ENCODE measurements at places on chromosomes 16 and 17. TPM values are rescaled to one million over a fixed set of nuclear protein-coding genes. Genes with fewer than 3 reads are reported as not detected.

GRCh38 chr16:81469710-81470535 lies 25.3 kb downstream of the CMIP start:
- DNase-seq = no peak
- no peaks in the 10 kb centered on the region for H3K36me3 ChIP-seq
- peaks cover 78% of the 10 kb centered on the region for H3K4me1 ChIP-seq
- peak overlapping the region; percentile 96 for H3K27ac ChIP-seq
- H3K27me3 ChIP-seq = no peaks in the 10 kb centered on the region
- H3K4me3 ChIP-seq = peak overlapping the region; percentile 76

Gene KRTAP4-11
- not detected for total RNA-seq

GRCh38 chr17:40355804-40356758 lies 8.5 kb downstream of the GJD3 start:
- H3K27ac ChIP-seq = no peak overlapping the region
- no peaks in the 10 kb centered on the region for H3K36me3 ChIP-seq
- no peak overlapping the region for H3K4me3 ChIP-seq
- peaks cover 3% of the 10 kb centered on the region for H3K27me3 ChIP-seq

Gene TNFRSF13B
- 2.3 TPM for total RNA-seq

DNA sequence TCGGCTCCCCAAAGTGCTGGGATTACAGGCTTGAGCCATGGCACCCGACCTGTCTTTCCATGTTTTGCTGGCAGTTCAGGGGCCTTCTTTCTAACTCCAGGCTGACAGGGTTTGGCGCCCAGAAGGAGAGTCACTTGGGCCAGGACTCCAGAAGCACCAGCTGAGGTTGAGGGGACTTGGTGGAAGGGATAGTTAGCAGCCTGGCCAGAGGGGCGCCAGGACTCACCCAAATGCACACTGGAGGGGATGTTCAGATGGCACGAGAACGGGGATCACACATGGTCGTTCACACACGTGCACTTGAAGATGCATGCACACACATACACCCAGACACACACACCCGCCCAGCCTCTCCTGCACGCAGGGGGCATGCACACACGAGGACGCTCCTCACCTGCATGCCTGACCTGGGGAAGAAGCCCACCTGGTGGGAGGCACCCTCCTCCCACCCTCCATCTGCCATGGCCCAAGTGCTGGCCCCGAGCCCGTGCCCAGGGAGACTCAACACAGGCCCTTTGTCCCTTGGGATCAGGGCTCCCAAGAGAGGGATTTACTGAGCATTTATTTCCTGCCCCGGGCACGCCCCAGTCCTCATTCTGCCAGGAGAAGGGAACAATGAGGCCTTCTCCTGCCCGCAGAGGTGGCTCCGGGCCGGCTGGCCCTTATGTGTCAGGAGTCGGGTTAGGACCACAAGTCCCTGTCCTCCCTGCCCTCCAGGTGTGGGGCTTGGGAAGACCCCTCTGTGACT lies 2.3 kb upstream of the PRSS21 start:
- H3K36me3 ChIP-seq = no peaks in the 10 kb centered on the region
- DNase-seq = no peak
- no peaks in the 10 kb centered on the region for H3K27me3 ChIP-seq
- H3K27ac ChIP-seq = no peak overlapping the region
- no peak overlapping the region for H3K4me3 ChIP-seq

GRCh38 chr16:22109258-22109898 lies 17.0 kb downstream of the VWA3A start:
- no peaks in the 10 kb centered on the region for H3K27me3 ChIP-seq
- DNase-seq = no peak
- H3K4me1 ChIP-seq = peaks cover 16% of the 10 kb centered on the region
- H3K4me3 ChIP-seq = no peak overlapping the region

Gene STXBP4
- total RNA-seq = 8.5 TPM

DNA sequence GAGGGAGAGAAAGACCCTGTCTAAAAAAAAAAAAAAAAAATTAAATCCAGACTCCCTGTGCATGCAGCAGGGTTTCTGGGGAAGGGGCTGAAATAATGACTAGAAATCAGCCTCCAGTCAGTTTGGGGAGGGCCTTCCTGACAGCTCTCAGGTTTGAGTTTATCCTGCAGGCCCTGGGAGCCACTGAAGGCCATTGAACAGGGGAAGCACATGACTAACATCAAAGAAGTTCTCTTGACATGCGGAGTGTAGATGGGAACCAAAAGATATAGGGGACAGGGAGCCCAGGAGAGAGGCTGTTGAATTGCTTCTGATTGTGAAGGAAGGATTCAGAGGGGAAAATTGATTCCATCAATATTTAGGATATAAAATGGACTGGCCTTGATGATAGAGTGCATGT lies 2.8 kb upstream of the RABEP2 start:
- DNase-seq = no peak
- peaks cover 34% of the 10 kb centered on the region for H3K4me1 ChIP-seq
- no peaks in the 10 kb centered on the region for H3K27me3 ChIP-seq

Gene PRR35
- 0.12 TPM for total RNA-seq

- no peak for DNase-seq
- peaks cover 16% of the 10 kb centered on the region for H3K36me3 ChIP-seq
- H3K27me3 ChIP-seq = no peaks in the 10 kb centered on the region
- H3K4me1 ChIP-seq = peaks cover 7% of the 10 kb centered on the region
- H3K27ac ChIP-seq = no peak overlapping the region
- H3K4me3 ChIP-seq = no peak overlapping the region
These were observed 14.9 kb upstream of the KLHL11 start for GRCh38 chr17:41880130-41880529.

- no peaks in the 10 kb centered on the region for H3K36me3 ChIP-seq
- H3K4me1 ChIP-seq = no peaks in the 10 kb centered on the region
- DNase-seq = no peak
These were observed 414.6 kb upstream of the PSMD7 start for GRCh38 chr16:73882033-73882432.

DNA sequence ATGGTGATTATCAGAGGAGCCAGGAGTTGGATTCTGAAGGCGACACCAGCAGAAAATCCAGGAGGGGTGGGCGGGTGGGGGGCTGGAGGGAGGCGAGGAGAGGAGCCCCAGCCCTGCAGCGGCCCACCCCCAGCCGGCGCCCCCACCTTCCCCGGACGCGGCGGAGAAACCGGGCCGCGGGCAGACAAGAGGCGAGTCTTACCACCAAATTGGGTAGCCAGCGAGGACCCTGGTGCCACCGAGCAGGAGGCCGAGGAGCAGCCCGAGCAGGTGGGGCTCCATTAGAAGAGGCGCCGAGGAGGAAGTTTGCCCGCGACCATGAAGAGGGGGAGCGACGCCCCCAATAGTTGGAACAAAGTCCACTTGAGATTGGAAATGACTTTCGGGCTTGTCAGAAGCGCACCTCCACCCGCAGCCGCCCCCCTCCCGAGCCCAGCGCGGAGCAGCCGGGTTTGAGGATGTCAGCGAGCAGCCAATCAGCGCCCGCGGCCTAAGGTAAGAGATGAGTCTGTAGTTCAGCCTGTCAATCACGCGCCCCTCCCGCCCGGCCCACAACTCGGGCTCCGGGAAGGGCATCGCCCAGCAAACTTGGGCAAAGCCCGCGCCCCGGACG lies at the start of gene WNT3:
WNT3 (minus strand) TSS at position 377 of the 613 bp plus-strand sequence; CDS start at position 282, 95 bp downstream.
- H3K27me3 ChIP-seq = peaks cover 49% of the 10 kb centered on the region
- H3K4me1 ChIP-seq = peaks cover 11% of the 10 kb centered on the region
- DNase-seq = peak; percentile 72
- H3K27ac ChIP-seq = no peak within 1 kb of the TSS
- peak within 1 kb of the TSS; percentile 67 for H3K4me3 ChIP-seq

GRCh38 chr16:51648526-51648925 lies 497.5 kb upstream of the SALL1 start:
- no peak overlapping the region for H3K27ac ChIP-seq
- no peaks in the 10 kb centered on the region for H3K27me3 ChIP-seq
- H3K4me1 ChIP-seq = no peaks in the 10 kb centered on the region

- H3K27me3 ChIP-seq = peaks cover 6% of the 10 kb centered on the region
- no peak overlapping the region for H3K4me3 ChIP-seq
- no peaks in the 10 kb centered on the region for H3K4me1 ChIP-seq
- no peak overlapping the region for H3K27ac ChIP-seq
- no peak for DNase-seq
- H3K36me3 ChIP-seq = no peaks in the 10 kb centered on the region
These were observed 6.0 kb upstream of the LPCAT2 start for GRCh38 chr16:55502801-55503366.

Gene TBX2
- not detected for total RNA-seq

GRCh38 chr16:76940251-76940650 lies 250.7 kb upstream of the MON1B start:
- H3K4me3 ChIP-seq = no peak overlapping the region
- no peak for DNase-seq
- no peak overlapping the region for H3K27ac ChIP-seq
- H3K4me1 ChIP-seq = no peaks in the 10 kb centered on the region

GRCh38 chr17:77363821-77364361 lies 223.1 kb downstream of the SEC14L1 start:
- DNase-seq = no peak
- H3K36me3 ChIP-seq = no peaks in the 10 kb centered on the region
- H3K27ac ChIP-seq = no peak overlapping the region
- no peaks in the 10 kb centered on the region for H3K27me3 ChIP-seq
- no peak overlapping the region for H3K4me3 ChIP-seq
- H3K4me1 ChIP-seq = peaks cover 8% of the 10 kb centered on the region

Gene MYH3
- total RNA-seq = 5.9 TPM

DNA sequence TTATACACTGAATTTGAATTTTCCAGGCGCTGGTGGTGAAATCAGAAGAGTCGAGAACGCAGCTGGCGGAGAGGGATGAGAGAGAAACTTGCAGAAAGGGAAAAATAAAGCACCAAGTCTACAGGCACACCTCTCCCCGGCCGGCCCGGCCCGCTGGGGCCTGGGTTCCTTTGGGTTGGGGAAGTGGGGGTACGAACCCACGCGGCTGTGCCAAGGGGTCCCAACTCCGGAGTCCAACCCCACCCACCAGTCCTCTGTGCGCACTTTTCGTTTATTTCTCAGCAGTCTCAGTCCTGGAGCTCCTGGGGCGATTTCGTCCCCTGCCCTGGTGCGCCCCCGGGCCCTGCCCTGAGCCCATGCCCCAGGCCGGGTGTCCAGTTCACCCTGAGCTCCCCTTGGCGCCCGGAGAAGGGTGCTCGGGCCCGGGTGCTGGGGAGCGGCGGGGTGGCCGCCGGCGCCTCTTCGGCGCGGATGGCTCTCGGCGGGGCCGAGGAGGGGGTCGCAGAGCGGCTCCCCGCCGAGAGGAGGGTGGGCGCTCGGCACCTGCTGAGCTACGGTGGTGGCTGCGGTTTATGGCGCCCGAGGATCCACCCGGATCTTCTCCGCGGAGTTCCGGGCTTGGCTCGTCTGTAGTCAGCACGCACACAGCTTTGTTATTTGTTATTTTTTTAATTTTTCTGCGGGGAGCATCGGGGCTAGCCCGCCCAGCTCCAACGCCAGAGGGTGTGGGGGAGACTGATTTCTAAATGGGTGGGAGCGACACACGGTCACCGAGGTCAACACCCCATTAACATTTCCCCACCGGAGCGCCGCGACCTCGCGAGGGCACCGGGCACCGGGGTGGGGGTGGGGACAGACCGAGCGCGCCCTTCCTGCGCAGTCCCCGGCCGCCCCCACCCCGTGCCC lies 15.7 kb upstream of the CBX8 start:
- peak overlapping the region; percentile 67 for H3K4me3 ChIP-seq
- no peak overlapping the region for H3K27ac ChIP-seq
- DNase-seq = no peak
- no peaks in the 10 kb centered on the region for H3K36me3 ChIP-seq
- H3K4me1 ChIP-seq = peaks cover 20% of the 10 kb centered on the region
- H3K27me3 ChIP-seq = peaks cover 34% of the 10 kb centered on the region

Gene ROGDI
- total RNA-seq = 3.8 TPM

GRCh38 chr17:37683454-37683984 lies 40.3 kb upstream of the DDX52 start:
- H3K27me3 ChIP-seq = peaks cover 6% of the 10 kb centered on the region
- no peak overlapping the region for H3K27ac ChIP-seq
- H3K36me3 ChIP-seq = no peaks in the 10 kb centered on the region
- H3K4me3 ChIP-seq = no peak overlapping the region

Gene COG8
- 39.0 TPM for total RNA-seq

Gene VPS9D1
- 9.0 TPM for total RNA-seq

Gene RHBDL3
- 0.40 TPM for total RNA-seq

Gene HNF1B
- total RNA-seq = not detected

Gene KRTAP3-2
- total RNA-seq = not detected

DNA sequence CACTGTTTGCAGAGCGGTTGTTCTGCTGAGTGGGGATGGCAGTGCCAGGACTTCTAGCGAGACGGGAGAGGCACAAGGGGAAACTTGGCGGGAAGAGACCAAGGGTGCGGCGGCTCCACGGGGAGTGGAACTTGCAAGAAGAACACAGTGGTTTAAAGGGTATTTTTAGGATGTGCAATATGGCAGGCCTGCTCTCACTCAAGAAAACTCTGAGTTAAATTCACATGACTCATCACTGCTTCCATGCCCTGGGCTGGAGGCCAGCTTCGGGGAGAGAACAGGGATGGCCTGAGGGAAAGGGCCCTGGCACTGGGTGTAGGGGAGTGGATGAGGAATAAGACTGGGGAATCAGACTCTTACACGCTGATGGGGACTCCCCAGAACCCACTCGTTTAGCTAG lies 13.3 kb upstream of the CD300LD start:
- no peak overlapping the region for H3K4me3 ChIP-seq
- H3K27ac ChIP-seq = no peak overlapping the region
- H3K27me3 ChIP-seq = peaks cover 26% of the 10 kb centered on the region
- no peak for DNase-seq

GRCh38 chr16:165539-166374 lies at the start of gene HBM:
Gene HBM, plus strand, starts transcription at chr16:165978. Its CDS starts 20 bp downstream, at chr16:165998.
- no peaks in the 10 kb centered on the region for H3K36me3 ChIP-seq
- no peak for DNase-seq
- peaks cover 17% of the 10 kb centered on the region for H3K27me3 ChIP-seq

- no peak overlapping the region for H3K27ac ChIP-seq
- peaks cover 12% of the 10 kb centered on the region for H3K27me3 ChIP-seq
- no peak for DNase-seq
These were observed 14.2 kb downstream of the AXIN2 start for GRCh38 chr17:65547253-65547670.

DNA sequence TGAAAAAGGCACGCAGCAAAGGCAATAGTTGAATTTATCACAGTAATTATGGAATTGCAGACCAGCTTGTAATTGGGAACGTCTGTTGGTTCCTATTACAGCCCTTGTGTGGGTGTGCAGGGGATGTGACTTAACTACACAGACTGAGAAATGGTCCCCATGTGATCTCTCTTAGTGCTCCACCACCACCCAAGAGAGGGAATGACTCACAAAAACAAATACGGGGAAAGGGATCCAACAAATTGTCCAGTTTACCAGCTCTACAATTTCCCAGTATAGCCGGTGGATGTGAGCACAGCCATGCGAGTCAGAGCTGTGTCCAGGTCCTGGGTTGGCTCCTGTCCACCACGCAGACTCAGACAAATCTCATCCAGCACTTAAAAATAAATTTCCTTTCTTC lies 337.9 kb downstream of the GRIN2A start:
- no peak overlapping the region for H3K27ac ChIP-seq
- no peak for DNase-seq
- no peaks in the 10 kb centered on the region for H3K36me3 ChIP-seq

GRCh38 chr17:8629371-8630226 lies 926 bp downstream of the MYH10 start:
- no peaks in the 10 kb centered on the region for H3K36me3 ChIP-seq
- DNase-seq = no peak
- peaks cover 39% of the 10 kb centered on the region for H3K27me3 ChIP-seq
- H3K4me3 ChIP-seq = peak overlapping the region; percentile 93
- peaks cover 10% of the 10 kb centered on the region for H3K4me1 ChIP-seq
- no peak overlapping the region for H3K27ac ChIP-seq

- no peak overlapping the region for H3K27ac ChIP-seq
- no peaks in the 10 kb centered on the region for H3K36me3 ChIP-seq
- no peak for DNase-seq
These were observed 130.5 kb downstream of the NPIPB5 start for GRCh38 chr16:22641131-22641628.
